Sciatic nerve (tissue), 2 donors: ENCODE measurements at places on chromosomes 11 and 22.
A peak's percentile ranks its signal among the peaks of the same experiment; 100 is the strongest.

DNA sequence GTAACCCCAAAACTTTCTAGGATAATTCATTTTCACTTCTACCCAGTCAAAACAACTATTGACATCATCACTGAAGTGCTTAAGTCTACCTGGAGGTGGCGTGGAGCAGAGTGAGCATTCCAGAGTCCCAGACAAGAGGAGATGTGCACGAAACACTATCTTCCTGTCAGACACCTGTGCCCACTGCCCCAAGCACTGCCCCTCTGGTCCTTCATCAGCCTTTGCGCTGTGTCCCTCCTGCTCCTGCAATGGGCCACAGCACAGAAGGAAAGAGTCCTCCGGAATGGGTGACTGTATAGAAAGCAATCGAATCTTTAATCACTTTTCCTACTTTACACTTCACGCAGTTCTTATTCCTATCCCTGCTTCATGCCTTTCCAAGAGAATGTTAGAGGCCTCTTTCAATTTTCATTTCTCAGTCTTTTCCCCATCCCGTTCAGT lies 512 bp upstream of the GRIA4 start:
- DNase-seq: no peak

DNA sequence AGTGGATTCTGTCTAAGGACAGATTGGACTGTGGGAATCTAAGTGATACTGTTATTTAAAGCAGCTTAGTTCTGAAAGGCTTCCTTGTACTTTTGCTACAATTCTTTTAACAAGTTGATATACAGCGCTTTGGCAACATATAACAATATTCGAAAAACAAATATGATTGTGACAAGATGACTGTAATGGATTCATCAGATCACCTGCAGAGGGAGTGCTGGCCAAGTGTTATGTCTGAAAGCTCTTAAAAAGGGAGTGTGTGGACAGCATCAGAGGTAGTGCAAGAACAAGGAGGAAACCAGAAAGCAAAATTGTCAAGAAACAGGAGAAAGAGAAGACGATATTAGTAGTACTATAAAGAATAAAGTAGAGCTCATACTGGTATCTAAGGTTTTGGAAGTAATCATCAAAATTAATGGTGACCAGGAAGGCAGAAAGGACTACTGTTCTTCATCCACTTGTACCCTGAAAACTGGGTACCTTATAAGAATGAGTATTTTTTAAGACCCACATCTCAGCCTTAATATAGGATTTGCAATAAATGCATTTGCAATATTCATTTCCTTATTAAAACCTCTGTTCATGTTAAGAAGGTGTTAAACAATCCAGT lies 1112.0 kb upstream of the CCDC90B start:
- no peak for DNase-seq

DNA sequence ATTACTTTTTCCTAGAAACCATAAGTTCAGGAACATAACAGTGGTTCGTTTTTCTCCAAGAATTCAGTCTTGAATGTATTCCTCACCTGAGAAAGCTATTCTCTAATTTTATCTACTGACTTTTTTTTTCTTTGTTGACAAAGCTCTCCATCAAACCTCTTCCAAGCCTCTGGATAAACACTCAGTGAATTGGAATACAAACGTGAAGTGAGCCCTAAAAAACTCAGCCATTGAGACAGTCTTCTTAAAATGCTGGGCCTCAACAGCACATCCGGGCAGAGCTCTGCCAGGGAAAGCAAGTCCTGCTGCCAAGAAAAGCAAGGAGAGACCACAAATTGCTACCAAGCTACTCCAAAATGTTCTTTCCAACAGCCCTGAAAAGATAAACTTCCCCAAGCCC lies 7.7 kb upstream of the SLC1A2 start:
- DNase-seq: peak; percentile 64

DNA sequence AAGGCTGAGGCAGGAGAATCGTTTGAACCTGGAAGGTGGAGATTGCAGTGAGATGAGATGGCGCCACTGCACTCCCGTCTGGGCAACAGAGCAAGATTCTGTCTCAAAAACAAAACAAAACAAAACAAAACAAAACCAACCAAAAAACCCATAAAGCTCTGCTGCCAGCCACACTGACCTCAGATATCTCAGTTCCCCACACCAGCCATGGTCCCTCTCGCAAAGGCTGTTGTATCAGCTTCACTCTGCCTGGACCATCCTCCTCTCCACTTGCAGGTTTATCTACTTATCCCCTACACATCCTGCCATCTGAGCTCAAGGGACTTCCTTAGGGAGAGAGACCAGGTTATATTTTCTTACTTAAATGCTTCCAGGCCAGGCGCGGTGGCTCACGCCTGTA lies 11.1 kb downstream of the BACE1-AS start:
- peak; percentile 13 for DNase-seq

DNA sequence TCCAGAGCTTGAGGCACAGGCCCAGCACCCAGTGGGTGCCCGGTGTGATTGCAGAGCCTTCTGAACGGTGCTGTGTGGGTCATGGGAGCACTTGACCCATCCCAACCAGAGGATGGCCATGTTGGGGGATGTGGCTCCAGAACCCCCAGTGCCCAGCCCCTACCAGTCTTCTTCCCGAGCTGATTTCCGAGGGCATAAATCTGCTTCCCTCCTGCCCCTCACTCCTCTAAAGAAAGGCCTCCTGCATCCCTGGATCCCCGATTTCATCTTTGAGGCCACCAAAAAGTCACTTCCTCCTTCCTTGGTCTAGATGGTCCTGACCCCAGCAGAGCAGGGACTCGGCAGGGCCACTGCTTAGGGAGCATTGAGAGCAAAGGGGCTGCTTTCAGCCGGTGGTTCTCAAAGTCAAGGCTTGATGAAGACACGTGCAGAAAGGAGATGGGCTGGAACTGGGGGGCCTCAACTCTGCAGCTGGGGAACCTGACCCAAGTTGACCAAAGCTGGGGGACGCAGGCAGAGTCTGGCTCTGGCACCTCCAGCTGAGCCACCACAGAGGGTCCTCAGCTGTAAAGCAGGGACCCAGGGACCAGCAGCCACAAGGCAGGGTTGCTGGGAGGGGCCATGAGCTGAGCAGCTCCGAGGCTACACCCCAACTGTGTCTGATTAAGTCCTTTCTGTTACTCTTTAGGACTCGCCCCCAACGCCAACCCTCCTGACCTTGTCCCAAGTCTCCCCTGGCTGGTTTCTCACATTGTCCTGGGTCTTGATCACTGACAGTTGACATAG lies 56.6 kb downstream of the LINC01488 start:
- DNase-seq: peak; percentile 41

DNA sequence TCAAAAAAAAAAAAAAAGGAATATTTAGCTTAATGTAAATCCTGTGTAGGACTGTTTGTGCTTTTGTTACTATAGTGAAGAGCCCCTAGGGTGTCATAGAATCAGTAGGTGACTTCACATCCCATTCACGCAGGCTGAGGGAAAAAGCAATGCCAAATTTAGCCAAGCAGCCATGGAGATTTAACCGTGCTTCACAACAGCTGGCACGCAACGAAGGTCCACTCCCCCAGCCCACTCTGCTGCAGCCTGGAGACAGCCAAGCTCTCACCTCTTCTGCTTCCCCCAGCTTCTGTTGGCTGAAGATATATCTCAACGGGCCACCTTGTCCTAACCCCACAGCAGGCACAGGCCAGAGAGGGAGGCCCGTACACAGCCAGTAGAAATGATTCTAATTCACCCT lies 78.8 kb upstream of the BID start:
- DNase-seq: no peak

GRCh38 chr11:104968355-104968855 lies at the start of gene CASP4:
Gene CASP4, minus strand, starts transcription at chr11:104968574. Its CDS starts 49 bp downstream, at chr11:104968525.
- DNase-seq: no peak

DNA sequence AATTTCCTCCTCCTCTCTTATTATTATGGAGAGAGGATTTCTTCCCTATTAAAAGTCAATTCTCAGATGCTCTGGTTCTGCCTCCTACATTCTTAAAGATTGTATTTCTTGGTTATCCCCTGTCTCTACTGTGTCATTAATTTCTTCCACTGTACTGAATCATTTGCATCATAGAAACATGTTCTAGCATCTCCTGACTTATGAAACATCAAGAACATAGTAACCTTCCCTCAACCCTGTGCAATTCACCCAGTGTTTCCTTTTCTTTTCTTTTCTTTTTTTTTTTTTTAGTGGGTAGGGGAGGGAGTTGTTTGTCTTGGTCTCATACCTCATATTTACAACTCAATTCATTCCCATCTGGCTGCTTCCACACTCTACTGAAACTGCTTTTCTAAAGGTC lies 288.0 kb upstream of the PLET1 start:
- DNase-seq: no peak

GRCh38 chr11:57527056-57527631 lies 3.4 kb downstream of the TIMM10 start:
- peak; percentile 88 for DNase-seq

DNA sequence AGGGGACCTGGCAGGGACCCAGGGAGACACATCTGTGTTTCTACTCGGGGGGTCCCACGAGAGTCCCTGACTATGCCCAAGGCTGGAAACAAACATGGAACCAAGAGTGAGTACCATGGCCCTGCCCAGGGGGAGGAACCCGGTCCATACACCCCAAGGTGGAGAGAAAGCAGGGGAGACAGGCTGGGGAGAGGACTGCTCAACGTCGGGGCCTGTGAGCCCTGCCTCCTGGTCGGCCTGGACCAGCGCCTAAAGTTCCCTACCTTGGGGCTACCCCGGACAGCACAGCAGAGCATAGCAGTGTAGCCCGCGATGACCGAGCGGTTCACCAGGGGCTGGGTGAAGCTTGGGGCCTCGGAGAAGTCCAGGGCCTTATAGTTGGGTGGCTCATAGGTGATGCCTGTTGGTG lies 20.2 kb downstream of the MYBPC3 start:
- DNase-seq: no peak

DNA sequence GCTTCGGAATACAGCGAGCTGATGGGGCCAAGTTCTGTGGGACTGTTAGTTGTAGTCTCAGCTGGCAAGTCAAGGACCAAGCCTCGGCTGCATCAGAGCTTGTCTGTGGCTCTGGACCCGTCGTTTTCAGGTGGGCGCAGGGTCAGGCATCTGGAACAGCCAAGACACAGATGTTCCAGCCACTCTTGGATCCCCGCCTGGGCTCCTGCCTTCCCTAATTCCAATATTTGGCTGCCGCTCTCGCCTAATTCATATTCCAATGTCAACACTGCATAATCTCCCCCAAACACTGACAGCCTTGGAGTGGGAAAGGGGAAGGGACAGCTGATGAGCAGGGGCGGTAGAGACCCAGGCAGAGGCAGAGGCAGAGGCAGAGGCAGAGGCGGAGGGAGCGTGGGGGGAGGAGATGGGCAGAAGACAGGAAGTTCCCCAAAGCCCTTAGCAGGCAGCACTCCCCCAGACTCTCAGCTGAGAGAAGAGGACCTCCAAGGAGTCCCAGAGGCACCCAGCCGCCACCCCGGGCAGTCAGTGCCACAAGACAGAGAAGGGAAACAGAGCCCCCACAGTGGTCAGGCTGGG lies 49.6 kb upstream of the SLC35C1 start:
- DNase-seq: no peak

DNA sequence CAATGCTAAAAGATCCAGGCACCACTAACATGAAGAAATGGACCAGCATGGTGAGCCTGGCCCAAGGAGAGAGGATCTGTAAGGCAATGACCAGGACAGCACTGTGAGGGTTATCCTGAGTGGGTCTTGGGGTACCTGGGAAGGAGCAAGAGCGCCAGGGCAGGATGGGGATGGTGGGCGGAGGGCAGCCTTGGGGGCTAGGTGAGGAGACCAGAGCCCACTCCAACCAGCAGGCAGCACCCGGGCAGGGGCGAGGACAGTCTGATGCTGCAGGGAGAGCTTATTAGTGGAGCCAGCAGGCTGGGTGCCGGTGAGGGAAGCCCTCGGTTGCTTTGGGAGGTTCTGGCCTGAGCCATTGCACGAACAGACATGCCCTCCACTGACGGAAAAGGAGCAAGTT lies 10.7 kb upstream of the NAP1L4 start:
- no peak for DNase-seq

GRCh38 chr11:82906931-82907330 lies 5.4 kb downstream of the DDIAS start:
- DNase-seq: no peak

DNA sequence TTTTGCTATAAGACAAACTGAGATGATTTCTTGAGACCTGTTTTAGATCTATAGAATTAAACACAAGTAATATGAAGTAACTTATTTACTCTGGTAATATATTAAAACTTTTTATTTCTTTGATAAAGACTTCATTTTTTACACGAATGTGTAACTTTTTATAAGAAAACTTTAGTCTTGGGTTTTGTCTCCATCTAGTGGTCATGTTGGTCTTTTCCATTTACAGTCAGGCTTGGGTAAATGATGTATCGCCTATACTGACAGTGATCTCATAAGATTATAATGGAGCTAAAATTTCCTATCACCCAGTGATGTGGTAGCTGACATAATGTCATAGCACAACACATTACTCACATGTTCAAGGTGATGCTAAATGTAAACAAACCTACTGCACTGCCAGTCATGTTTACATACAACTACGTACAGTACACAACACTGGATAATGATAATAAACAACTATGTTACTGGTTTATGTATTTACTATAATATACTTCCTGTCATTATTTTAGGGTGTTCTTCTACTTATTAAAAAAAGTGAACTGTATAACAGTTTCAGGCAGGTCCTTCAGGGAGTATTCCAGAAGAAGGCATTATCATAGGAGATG lies 7.5 kb upstream of the C11orf97 start:
- no peak for DNase-seq

GRCh38 chr11:57541169-57541568 lies 3.8 kb downstream of the SMTNL1 start:
- no peak for DNase-seq

GRCh38 chr11:34790620-34791019 lies 125.6 kb downstream of the APIP start:
- no peak for DNase-seq

DNA sequence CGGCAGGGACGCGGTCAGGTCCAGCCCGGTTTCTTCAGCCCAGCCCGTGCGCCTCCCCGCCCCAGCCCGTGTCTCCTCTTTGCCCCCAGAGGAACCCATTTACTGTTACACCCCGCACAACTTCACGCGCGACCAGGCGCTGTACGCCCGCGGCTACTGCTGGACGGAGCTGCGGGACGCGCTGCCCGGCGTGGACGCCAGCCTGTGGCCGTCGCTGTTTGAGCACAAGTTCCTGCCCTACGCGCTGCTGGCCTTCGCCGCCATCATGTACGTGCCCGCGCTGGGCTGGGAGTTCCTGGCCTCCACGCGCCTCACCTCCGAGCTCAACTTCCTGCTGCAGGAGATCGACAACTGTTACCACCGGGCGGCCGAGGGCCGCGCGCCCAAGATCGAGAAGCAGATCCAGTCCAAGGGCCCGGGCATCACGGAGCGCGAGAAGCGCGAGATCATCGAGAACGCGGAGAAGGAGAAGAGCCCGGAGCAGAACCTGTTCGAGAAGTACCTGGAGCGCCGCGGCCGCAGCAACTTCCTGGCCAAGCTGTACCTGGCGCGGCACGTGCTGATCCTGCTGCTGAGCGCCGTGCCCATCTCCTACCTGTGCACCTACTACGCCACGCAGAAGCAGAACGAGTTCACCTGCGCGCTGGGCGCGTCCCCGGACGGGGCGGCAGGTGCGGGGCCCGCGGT lies 6.5 kb downstream of the PANX2 start:
- peak; percentile 58 for DNase-seq

- DNase-seq: peak; percentile 87
Measured at GRCh38 chr11:112655371-112655770, 305.8 kb upstream of the NCAM1 start.

GRCh38 chr22:35505399-35506258 lies 35.0 kb upstream of the RASD2 start:
- no peak for DNase-seq

- DNase-seq: no peak
Measured at GRCh38 chr11:117296881-117297280, 5.7 kb downstream of the BACE1-AS start.
